ENCODE measurements at places on chromosomes 11 and 22.

GRCh38 chr11:69904161-69904973, 85.2 kb upstream of the FGF3 start:
- no peak for DNase-seq

- DNase-seq: peak; percentile 84
Measured at GRCh38 chr22:32649515-32650200, 151.8 kb upstream of the TIMP3 start.

- no peak for DNase-seq
Measured at GRCh38 chr11:95296165-95296564, 65.2 kb upstream of the SESN3 start.

DNA sequence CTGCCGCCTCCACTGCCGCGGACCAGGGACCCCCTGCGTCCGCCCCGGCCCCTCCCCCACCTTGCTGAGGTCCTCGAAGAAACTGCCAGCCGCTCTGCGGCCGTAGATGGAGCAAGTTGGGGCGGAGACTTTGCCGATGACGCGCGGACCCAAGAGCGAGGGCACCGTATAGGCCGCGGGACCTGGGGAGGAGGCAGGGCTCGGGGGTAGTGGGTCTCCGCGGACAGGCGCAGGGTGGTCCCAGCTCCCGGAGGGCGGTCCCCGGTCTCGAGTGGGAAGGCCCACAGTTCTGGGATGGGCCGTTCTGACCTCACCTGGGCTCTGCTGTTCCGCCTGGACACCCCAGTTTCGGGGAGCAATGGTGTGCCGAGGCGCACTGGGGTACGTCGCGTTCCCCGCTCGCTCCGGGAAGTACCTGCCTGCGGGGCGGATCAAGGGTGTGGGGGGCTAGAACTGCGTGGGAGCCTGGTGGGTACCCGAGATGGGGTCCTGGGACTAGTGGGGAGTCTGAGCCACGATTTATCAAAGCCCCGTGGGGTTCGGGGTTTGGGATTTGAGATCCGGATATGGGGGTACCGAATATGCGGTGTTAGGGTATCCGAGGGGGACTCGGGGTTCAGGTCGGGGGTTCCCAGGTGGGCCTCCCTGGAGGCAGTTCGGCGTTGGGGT, 1.2 kb upstream of the TYMP start:
- peak; percentile 94 for DNase-seq

DNA sequence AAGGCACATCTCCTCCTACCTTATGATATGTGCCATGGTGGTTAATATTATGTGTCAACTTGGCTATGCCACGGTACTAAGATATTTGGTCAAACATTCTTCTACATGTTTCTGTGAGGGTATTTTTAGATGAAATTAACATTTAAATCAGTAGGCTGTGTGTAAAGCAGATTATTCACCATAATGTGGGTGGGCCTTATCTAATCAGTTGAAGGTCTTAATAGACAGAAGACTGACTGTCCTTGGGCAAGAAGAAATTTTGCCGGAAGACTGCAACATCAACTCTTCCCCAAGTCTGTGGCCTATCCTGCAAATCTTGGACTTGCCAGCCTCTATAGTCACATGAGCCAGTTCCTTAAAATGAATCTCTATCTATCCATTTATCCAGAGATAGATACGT, 380.1 kb upstream of the DDI1 start:
- DNase-seq: no peak

DNA sequence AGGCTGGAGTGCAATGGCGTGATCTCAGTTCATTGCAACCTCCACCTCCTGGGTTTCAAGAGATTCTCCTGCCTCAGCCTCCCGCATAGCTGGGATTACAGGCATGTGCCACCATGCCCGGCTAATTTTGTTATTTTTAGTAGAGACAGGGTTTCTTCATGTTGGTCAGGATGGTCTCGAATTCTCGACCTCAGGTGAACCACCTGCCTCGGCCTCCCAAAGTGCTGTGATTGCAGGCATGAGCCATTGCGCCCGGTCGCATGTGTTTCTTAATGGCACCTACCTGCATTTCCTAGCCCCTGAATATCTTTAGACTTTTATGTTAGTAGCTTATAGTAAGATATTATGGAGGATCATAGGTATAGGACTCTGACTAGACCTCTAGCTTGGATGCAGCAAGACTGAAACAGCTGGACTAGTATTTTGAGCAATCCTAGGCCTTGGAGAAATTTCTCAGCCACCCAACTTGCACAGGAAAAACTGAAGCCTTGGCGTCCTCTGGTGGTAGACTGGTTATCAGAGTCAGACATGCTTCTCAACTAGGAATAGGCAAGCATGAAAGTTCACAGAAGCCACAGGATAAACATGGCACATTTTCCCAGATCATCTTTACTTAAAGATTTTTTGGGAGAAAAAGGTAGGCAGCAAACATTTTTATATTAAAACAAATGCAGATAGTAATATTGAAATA, 22.7 kb upstream of the C1QTNF4 start:
- DNase-seq: no peak

DNA sequence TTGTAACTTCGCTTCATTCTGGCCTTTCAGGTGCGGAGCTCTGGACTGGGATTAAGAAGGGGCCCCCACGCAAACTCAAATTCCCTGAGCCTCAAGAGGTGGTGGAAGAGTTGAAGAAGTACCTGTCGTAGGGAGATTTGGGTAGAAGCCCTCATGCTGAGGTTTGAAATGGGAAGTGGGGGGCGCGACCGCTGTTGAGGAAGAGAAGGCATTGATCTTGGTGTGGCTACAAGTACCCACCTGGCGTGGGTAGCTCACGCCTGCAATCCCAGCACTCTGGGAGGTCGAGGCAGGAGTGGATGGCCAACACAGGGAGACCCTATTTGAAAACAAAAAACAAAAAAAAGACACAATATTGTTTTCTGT, 779 bp downstream of the SELENOH start:
- DNase-seq: no peak

GRCh38 chr22:28443526-28443876, 236.1 kb downstream of the TTC28 start:
- no peak for DNase-seq

GRCh38 chr22:19180740-19181410, 2.3 kb upstream of the SLC25A1 start:
- no peak for DNase-seq

- DNase-seq: no peak
Measured at GRCh38 chr11:61131186-61131585, 28.9 kb downstream of the CD5 start.

- DNase-seq: no peak
Measured at GRCh38 chr22:39431821-39432251, 25.0 kb upstream of the MGAT3 start.

DNA sequence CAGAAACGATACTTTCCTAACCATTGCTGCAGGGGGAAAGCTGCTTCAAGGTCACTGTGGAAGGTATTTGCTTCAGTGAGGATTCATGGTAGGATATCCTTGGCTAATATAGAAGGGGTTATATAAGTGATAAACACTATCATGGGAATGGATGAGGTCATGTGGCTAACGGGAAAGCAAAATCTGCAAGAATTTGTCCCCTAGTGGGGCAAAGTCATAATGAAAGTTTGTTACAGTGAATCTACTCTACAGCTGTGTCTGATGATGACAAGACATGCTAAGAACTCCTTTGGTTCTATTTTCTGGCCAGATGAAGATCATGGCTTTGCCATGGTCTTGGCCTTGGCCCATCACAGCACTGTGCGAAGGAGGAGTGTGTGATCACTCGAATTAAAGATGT, 13.8 kb downstream of the MMP20 start:
- DNase-seq: no peak

- DNase-seq: no peak
Measured at GRCh38 chr22:29219881-29220670, 14.4 kb downstream of the EMID1 start.

GRCh38 chr11:128390246-128390645, 197.1 kb downstream of the ETS1 start:
- no peak for DNase-seq

GRCh38 chr22:30370641-30371230, 13.9 kb downstream of the CCDC157 start:
- DNase-seq: no peak

DNA sequence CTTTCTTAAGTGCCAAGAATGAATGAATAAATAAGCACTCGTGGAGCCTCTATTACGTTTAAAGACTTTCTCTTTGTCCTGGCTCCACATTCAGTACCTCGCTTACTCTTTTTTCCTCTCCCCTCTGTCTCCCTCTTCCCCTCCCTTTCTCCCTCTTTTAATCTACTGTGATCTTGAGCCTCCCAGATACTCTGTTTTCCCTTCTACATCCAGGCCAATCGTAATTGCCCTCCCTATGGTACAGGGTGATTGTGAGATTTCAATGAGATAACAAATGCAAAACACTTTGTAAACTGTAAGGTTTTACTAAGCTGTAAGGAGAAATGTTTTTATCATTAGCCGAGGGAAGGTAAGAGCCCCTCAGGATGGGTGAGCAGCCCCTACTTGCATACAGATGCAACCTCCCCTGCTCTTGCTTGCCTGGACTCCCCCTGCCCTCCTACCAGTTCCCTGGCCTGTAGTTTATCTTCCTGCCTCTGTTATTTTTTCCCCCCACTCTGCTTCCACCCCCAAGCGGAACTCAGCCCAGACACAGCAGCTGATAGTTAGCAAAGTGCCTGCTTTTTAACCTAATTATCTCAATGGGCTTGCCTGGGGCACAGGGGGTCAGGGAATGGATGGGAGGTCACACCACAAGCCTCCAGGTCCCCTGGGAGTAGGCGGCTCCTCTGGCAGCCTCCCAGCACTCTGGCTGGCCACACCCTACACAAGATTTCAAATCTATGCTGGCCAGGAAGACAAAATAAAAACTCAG, 76.9 kb upstream of the CADM1 start:
- no peak for DNase-seq

DNA sequence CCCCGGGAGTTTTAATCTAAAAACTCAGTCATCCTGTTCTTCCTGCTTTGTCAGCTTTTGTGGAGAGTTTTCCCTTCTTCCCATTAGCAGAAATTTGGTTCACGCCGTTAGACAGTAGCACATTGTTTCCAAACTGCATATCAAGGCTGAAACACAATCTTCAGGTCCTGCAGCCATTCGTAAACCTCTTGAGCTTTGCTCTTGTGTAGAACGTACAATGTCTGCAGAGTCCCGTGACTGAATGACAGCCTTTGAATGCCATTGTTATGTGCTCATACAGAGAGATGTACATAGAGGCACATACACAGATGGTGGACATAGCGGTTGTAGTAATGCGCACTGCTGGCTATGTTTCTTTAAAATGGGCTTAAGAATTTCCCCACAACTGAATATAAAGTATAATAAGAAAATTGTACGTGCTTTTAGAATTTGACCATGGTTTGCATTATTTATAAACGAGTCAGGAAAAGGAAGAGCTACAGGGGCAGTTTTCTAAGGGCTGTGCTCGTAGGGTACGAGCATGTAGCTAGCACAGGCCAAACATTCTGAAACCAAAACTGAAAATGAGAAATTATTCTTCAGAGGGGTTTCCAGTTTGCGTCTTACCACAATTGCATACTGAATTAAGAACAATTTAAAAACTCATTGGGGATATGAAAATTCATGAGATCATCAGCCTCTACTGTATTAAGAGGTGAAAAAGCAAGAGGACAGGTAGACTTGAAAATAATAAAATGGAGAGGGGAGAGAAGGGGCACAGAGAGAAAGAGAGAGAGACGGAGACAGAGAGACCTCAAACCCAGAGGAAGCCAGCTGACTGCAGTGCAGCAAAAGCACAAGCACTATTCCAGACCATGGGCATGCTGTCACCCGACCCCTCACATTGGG, 310.1 kb downstream of the CADM1 start:
- DNase-seq: no peak

DNA sequence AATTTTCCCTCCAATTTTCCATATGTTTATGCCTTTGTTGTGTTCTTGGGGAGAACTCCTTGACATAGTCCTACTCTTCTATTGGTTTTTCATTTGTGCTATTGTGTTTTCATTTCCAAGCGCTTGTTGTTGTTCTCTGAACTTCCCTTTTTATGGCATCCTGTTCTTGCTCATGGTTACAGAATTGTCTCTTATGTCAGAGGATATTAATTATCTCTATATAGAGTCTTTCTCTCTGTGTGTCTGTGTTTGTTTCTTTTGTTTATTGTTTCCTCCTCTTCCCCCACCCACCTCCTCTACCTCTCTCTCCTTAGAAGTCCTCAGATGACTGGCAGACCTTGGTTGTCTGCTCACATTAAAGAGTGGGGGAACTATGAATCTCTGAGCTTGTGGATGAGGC, 69.9 kb downstream of the HORMAD2 start:
- no peak for DNase-seq

GRCh38 chr11:119023741-119024140, 5.2 kb downstream of the TRAPPC4 start:
- no peak for DNase-seq

DNA sequence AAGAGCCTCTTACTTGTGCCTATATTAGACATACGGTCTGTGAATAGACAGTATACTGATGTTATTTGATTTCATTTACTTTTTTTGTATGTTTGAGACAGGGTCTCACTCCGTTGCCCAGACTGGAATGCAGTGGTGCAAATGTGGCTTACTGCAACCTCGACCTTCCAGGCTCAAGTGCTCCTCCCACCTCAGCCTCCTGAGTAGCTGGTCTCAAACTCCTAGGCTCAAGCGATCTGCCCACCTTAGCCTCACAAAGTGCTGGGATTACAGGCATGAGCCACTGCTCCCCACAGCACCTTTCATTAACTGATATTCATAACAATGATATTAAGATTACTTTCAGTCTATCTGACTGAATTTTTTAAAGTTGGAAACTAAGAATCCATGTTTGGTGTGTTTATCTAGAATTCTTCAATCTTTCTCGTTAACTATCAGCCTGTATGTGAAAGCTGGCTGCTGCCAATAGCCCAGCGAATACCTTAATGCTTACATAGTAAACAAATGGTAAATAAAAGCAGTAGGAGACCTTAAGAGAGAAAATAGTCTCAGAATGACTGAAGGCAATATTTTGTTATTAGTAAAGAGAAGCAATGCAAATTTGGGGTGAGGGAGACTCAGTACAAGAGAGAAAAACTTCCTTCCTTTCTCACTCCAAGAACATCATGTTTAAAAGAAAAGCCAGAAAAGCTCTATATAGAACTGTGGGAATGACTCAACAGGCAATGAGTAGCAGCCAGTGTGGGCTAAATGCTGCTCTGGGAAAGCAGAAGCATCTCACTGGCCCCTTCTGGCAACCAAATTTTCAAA, 101.9 kb downstream of the MRTFA start:
- DNase-seq: no peak

GRCh38 chr11:83782329-83782728, 496.2 kb upstream of the CCDC90B start:
- DNase-seq: no peak

DNA sequence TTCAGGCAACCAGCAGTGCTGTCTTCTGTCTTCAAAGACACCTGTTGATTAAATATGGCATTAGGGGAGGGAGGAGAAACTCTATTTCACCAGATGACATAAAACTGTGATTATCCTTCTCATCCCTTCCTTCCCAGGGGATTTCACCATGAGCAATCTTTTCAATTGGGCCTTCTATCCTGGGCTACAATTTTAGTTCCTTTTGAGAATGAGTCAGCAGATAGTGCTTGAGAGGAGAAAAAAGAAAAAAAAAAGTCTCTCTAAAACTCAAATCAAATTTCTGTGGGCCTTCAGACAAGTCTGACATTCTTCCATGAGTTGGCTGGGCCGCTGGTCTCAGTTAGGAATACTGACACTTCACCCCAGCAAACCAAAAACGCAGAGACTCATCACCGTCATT, 7.2 kb downstream of the FLI1 start:
- no peak for DNase-seq

Data from suprapubic skin (tissue), 4 donors.